ENCODE measurements at places on chromosomes 5 and 9.
A peak's percentile ranks its signal among the peaks of the same experiment; 100 is the strongest.

DNA sequence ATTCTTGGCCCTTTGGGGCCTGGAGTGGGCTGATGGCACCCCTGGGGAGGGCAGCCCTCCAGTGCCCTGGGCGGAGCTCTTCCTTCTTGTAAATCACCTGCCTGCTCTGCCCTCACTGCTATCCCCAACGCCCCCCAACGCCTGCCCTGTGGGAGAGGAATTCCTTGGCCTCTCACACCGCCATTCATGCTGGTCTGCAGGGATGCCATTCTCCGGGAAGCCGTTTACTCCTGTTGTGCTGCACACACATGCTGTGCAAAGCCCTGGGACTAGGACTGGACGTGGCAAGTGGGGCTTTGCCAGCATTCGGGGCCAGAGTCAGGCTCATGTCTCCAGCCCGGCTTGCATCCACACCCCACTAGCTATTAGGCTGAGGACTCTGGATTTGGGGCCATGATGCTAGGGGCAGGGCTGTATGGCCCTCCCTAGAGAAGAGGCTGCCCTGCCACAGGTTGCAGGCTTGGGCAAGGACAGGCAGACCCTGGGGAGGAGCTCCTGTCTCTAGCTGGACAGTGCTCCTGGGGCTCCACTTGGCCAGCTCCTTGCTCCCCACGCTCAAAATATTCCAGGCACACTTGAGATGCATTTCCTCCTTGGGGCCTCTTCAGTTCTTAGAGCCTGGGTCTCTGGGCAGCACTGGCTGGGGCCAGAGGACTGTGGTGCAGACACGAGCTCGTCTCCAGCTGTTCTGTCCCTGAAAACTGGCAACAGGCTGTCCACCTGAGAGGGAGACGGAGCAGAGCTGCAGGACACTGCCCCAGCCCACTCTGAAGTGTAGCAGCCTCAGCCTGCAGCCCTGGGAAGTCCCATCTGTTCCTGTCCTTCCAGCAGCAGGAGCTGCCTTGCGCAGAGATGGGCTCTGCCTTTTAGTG, 226.9 kb downstream of the CACNA1B start:
- no peak for DNase-seq

DNA sequence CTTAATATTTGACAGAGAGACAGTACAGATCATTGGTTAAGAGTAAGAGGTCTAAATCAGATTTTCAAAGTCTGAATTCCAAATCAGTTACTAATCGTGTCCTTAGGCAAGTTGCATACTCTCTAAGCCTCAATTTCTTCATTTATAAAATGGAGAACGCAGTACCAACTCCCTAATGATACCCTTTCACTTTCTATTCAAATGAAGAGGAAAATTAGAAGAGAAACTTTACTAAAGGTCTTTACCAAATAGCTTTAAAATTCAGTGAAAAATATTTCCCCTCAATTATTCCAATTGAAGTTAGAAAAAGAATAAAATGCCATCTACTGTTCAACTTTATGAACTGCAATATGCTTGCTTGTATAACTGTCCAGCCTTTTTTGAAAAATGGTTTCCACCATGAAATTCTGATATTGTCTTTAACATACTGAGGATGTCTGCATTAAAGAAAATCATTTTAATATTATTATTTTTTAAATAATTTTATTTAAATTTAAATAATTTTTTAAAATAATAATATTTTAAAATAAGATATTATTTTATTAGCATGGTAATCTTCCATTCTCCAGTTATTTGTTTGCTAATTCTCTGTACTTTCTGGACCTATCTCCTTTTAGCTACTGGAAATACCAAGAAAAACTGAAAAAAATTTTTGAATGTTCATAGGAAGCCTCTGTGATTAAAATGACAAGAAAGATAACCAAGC, 36.0 kb downstream of the POC5 start:
- no peak for DNase-seq

DNA sequence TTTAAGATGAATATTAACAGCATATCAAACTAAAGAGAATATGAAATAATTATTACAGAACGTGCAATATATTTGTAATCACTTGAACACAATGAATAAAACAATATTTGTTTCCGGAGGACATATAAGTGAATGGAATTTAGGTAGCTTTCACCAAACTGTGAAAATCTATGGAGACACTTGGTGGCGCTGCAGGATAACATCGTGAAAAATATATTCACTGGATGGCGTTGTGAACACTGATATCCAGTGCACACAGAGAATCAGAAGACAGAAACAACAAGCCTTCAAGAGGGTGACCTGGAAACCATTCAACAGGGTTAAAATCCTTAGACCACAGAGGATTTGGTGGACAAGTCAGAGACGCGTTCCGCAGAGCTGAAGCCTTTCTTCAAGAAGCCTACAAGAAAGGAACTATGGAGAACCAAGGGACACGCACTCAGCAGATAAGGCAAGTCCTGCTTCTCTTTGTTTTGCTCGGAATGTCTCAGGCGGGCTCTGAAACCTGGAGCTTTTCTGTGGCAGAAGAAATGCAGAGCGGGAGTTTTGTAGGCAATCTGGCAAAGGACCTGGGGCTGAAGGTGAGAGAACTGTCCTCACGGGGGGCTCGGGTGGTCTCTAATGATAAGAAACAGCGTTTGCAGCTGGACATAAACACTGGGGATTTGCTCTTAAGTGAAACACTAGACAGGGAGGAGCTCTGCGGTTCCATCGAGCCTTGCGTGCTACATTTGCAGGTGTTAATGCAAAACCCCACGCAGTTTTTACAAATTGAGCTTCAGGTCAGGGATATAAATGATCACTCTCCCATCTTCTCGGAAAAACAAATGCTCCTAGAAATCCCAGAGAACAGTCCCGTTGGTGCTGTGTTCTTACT, at the start of gene PCDHB11:
TSS of gene PCDHB11 (plus strand) at position 269 of the 877 bp plus-strand sequence. CDS start at position 417, 148 bp downstream.
- DNase-seq: no peak

DNA sequence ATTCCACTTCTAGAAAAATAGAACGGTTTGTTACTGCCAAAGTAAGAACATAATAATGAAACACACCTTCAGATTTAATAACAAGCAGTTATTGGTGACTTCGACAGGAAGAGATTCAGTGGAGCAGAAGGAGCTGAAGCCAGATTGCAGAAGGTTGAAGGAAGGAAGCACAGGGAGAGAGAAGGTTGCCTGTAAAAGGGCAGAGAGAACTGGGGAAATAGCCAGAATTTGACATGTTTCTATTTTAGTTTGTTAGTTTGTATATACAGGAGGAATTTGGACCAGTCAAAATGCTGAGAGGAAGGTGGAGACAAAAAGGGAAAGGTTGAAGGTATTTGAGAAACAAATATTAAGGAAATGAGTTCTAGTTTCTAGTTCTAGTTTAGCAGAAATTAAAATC, 269.2 kb upstream of the ELAVL2 start:
- DNase-seq: no peak

- no peak for DNase-seq
These were observed 82.9 kb downstream of the PHF2 start for GRCh38 chr9:93659044-93659836.

DNA sequence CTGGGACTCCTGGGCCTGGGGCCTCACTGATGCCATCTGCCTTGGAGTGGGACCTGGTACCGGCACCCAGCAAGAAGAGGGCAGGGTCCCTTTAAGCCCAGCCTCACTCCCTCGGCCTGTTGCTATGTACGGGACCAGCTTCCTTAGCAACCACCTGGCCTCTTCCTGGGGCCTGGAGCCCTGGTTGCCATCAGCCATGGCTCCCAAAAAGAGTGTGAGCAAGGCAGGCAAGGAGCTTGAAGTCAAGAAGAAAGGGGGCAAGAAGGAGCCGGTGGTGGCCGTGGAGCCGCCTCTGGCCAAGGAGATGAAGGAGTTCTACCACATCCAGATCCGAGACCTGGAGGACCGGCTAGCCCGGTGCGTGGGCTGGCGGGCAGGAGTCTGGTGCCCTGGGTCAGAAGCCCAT, at the start of gene CFAP157:
TSS of gene CFAP157 (plus strand) at position 153 of the 406 bp plus-strand sequence. CDS start at position 197, 44 bp downstream.
- no peak for DNase-seq

- DNase-seq: no peak
These were observed 1.3 kb upstream of the SLC22A5 start for GRCh38 chr5:132368186-132368585.

DNA sequence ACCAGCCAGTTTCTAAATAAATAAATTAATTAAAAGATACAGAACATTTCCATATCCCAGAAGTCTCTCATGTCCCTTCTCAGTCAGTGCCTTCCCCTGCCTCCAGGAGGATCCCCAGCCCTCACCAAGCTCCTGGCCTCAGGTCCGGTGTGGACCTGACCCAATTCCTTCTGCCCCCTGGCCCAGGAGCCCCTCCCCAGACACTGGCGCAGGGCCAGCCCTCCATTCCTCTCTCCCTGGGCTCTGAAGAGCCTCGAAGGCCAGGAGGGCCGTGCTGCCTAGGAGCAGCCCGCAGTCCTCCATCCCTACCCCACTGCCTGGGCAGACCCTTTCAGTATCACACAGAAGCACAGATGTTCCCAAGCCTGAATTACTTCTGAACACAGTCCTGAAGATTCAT, 61.8 kb upstream of the BARHL1 start:
- no peak for DNase-seq

DNA sequence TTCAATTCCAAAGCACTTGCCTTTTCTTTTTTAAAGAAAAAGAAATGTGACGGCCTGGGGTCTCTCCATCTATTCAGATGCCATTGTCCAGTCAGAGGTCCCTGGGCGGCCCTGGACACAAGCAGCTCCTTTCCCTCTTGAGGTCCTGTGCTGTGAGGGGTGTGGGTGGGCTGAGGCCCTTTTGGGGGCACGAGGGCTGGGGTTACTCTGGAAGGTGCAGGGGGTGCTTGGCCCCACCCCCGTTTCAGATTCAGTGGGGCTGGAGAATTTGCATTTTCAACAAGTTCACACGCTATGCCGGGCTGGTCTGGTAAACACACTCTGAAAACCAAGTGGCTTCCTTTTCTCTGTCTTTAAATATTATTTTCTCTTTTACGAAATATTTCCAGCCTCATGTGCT, 91.4 kb upstream of the PHYKPL start:
- DNase-seq: no peak

- no peak for DNase-seq
These were observed 122.2 kb upstream of the GNA14 start for GRCh38 chr9:77770340-77770739.

DNA sequence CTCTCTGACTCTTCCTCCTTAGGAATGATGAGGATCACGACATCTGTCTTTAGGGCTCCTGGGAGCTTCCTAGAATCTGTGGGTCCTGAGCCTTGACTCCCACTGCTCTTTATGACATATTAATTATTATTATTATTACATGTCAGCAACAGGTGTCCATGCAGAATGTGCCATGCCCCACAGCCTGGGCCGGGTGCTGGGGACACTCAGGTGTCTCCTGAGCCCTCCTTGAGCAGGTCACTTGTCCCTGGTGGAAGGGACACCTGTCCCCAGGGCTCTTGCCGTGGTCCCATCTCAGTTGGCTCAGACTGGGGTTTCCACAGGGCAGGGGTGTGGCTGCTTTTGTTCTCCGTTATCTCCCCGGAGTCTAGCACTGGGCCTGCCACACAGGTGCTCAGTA, 34.2 kb downstream of the PTGES start:
- no peak for DNase-seq

GRCh38 chr5:116525674-116526073, 48.9 kb downstream of the SEMA6A start:
- no peak for DNase-seq

- no peak for DNase-seq
These were observed 21.6 kb downstream of the SLC46A2 start for GRCh38 chr9:112869041-112869529.

GRCh38 chr5:178312880-178313282, 80.3 kb upstream of the PHYKPL start:
- no peak for DNase-seq

GRCh38 chr5:113480243-113480642, 8.0 kb downstream of the MCC start:
- no peak for DNase-seq

DNA sequence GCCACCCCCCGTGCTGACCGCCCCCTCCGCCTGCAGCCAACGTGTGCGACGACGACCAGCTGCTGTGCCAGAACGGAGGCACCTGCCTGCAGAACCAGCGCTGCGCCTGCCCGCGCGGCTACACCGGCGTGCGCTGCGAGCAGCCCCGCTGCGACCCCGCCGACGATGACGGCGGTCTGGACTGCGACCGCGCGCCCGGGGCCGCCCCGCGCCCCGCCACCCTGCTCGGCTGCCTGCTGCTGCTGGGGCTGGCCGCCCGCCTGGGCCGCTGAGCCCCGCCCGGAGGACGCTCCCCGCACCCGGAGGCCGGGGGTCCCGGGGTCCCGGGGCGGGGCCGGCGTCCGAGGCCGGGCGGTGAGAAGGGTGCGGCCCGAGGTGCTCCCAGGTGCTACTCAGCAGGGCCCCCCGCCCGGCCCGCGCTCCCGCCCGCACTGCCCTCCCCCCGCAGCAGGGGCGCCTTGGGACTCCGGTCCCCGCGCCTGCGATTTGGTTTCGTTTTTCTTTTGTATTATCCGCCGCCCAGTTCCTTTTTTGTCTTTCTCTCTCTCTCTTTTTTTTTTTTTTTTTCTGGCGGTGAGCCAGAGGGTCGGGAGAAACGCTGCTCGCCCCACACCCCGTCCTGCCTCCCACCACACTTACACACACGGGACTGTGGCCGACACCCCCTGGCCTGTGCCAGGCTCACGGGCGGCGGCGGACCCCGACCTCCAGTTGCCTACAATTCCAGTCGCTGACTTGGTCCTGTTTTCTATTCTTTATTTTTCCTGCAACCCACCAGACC, 80.2 kb downstream of the NTNG2 start:
- peak; percentile 18 for DNase-seq

GRCh38 chr9:96344458-96345180, 38.9 kb downstream of the SLC35D2 start:
- no peak for DNase-seq

Data from NCI-H1048 (cell line).